BJ (cell line): ENCODE measurements at places on chromosomes 11 and 22. TPM values are rescaled to one million over a fixed set of nuclear protein-coding genes. Genes with fewer than 3 reads are reported as not detected.
A peak's percentile ranks its signal among the peaks of the same experiment; 100 is the strongest.

Gene TMEM138
- 55.6 and 73.9 TPM in 2 replicates for polyA plus RNA-seq

Gene SLC15A3
- polyA plus RNA-seq = 7.8 and 14.1 TPM in 2 replicates

Gene P2RY2
- polyA plus RNA-seq = 0.15 TPM in 2 replicates

Gene PTH
- not detected in 2 replicates for polyA plus RNA-seq

Gene MPZL3
- 0.39 and 0.53 TPM in 2 replicates for polyA plus RNA-seq

Gene FOXRED2
- 1.6 and 3.2 TPM in 2 replicates for polyA plus RNA-seq

Gene DRD4
- not detected in 2 replicates for polyA plus RNA-seq

- no peak for DNase-seq
Observed at GRCh38 chr11:102332611-102332994, 14.4 kb upstream of the BIRC2 start.

DNA sequence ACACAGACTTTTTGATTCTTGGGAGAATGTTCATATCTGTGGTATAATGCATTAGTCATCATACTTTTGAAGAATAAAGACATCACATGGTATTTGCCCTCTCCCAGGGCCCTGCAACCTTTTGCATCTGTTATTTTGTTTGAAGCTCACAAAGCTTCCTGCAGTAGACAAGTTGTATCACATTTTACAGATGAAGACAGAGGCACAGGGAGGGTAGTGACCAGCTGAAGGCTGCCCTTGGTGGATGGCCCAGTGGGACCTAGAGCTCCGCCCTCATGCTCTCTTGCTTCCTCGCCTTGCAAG lies 66.4 kb downstream of the UBASH3B start:
- DNase-seq = peak; percentile 66

DNA sequence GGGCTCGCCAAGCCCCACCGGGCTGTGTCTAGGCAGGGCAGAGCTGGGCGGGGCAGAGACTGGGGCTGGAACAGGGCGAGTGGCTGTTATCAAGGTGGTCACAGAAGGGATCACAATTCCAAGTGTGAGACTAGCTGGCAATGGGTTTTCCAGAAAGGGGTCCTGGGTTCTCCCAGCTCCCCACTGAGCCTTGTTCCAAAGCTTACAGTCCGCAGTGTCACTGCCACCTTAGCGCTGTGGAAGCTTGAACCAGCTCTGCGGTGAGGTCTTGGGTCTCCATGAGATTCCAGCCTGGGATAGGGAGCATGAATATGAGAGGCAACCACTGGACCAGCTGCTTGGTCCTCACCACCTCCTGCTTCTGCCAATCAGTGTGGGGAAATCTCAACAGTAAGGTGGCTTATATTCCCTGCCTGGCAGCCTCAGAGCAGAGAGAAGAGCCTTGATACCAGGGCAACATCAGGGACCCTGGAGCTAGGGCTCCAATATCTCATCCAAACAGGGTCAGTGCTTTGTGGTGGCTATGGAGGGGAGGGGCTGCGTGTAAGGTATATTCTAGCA lies 831 bp downstream of the CD44 start:
- DNase-seq = no peak

- no peak for DNase-seq
Observed at GRCh38 chr11:22674470-22675439, 8.3 kb downstream of the GAS2 start.

DNA sequence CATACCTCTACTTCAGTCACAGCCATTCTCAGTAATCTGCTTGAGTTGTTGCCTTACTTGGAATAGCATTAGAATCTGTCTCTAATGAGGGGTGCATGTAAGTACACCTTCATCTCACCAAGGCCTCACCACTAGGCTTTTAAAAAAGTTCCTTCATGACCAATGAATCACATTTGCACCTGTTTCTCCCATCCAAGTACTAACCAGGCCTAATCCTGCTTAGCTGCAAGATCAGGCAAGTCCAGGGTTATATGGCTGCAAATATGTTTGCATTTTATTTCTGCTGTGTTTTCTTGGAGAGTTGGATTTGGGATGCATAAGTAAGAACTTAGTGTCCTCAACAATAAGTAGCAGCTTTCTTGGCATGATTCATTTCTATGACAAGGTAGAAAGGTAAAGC lies 66.9 kb downstream of the BBOX1 start:
- no peak for DNase-seq

DNA sequence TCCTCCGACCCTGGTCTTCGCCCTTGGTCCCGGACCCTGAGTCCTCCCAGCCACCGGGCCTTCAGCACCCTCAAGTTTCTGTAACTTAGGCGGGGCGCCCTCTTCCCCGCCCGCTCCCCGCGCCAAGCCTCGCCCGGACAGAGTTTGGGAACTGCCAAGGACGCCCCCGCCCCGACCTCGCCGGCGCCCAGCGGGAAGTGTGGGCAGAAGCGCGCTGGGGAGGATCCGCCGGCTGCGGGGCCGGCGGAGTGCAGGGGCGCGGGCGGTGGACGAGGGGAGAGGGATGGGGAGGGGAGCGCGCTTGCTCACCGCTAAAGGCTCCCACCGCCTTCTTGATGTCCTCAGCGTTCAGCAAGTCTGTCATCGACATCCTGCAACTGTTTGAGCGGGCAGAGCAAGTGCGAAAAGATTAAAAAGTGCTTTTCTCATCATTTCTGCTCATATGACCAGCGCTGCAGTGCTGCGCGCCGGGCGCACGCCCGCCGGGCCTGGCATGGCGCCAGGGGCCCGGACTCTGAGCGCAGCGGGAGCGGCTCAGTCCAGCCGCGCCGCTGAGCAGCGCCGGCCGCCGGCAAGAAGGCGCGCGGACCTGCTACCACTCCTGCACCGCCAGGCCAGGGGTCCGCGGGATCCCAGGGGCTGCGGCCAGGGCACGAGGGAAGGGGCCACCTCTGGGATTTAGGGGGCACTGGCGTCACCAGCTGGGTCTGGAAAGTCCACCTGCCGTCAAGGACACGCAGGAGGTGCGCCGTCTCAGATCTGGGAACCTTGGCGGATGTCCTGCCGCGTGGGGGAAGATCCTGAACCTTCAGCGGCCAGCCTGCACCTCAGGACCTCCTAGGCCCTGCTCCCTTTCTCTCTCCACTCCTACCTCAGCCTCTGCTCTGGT lies at the start of gene PVALB:
Gene PVALB, minus strand, starts transcription at position 400 of the 889 bp plus-strand sequence. Its CDS starts 30 bp downstream, at position 370.
- no peak for DNase-seq

DNA sequence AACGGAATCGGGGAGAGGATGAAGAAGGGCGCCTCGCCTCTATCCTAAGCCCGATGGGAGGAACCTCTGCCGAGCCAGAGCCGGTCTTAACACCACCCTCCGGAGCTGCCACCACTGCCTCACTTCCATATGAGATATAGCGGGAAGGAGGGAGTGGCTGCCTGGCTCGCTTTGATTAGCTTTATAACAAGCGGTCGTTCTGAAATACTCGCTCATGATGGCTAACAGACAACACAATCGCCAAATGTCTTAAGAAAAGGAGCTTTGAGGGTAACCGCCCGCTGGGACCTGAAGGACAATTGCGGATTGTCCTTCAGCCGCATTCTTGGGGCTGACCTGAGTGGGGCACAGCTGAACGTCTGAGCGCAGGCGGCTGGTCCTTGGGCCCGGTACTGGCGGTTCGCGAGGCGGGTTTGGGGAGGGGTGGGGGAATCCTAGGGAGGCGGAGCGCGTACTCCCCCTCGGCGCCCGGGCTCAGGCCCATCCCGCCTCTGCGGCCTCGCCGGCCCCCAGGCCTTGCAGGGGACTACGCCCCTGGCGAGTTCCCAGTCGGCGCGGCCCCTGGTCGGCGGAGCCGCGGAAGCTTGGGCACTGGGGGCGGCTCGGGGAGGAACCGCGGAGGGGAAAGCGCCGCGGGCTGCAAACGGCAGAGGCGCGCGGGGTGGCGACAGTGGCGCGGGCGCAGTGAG lies at the start of gene PLAAT5:
Gene PLAAT5, minus strand, starts transcription at position 617 of the 689 bp plus-strand sequence. Its CDS starts 133 bp downstream, at position 484.
- no peak for DNase-seq

GRCh38 chr22:19478901-19479354 lies at the start of gene UFD1:
Gene UFD1 (minus strand): TSS chr22:19479193. CDS start chr22:19479085, 108 bp downstream.
- DNase-seq = no peak

DNA sequence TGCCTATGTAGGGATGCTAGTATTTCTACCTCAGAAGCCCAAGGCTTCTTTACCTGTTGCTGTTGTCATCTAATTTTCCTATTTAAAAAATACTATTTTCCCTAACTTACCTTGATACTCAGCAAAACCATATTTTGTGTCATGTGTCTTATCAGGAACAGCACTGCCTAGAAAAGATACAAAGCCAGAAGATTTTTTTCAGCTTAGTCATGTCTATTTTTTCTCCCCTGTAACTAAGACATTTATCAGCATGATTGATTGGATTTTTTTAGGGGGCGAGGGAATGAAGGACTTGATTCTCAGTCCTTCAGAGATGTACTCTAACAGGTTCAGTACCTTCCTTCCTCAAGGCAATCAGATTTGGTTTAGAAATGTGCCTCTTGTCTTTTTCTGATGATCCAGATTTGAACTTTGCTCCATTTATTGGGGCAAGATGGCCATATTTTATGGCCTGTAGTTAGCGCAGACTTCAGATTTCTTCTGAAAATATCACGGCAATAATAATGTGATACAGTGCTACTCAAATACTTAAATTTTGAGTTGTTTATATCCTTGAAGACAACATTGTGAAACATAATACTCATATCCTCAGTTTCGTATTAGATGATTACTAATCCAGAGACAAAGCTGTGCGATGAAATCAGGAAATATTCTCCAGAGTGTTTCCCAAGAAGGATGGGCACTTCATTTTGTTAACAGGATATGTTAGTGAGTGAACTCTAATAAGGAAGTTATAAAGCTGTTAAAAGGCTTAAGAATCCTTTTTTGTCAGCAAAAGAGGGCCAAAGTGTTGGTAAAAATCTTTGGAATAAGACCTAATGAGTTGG lies 3.8 kb upstream of the PIK3IP1 start:
- no peak for DNase-seq

- DNase-seq = no peak
Observed at GRCh38 chr11:48074425-48075181, 94.2 kb downstream of the PTPRJ start.

DNA sequence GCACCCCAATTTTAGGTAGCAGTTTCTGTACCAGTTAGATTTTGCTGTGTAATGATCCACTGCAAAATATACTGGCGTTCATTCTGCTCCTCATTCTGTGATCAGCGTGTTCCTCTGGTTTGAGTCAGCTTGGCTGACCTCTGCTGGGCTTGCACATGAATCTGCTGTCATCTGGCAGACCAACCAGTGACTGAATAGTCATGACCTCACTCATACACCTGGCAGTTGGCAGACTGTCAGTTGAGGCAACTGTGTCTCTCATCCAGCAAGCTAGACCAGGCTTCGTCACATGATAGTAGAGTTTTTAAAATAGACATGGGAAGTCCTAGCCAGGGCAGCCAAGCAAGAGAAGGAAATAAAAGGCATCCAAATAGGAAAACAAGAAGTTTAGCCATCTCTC lies 316.3 kb upstream of the LARGE1 start:
- no peak for DNase-seq

DNA sequence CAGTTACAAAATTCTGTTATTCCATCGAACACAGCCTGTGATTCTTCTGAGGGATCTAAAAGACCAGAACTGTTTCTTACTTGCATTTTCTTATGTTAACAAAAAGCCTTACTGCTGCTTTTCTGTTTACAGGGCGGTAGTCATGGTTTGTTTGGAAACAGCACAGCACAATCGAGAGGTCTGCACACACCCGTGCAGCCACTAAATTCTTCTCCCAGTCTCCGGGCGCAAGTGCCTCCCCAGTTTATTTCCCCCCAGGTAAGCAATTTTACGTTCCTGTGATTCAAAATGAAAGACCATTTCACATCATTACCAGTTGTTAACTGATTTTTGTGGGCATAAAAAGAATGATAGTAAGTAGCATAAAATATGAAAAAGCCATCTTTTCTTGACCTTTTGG lies 60.8 kb upstream of the ADSL start:
- DNase-seq = no peak

- DNase-seq = no peak
Observed at GRCh38 chr11:95661162-95661561, 128.4 kb downstream of the FAM76B start.

GRCh38 chr22:48717076-48717810 lies 1110.4 kb downstream of the BRD1 start:
- DNase-seq = no peak

- DNase-seq = peak; percentile 47
Observed at GRCh38 chr22:27987557-27987956, 68.5 kb upstream of the PITPNB start.

GRCh38 chr11:15144347-15144746 lies 29.6 kb downstream of the INSC start:
- DNase-seq = no peak

DNA sequence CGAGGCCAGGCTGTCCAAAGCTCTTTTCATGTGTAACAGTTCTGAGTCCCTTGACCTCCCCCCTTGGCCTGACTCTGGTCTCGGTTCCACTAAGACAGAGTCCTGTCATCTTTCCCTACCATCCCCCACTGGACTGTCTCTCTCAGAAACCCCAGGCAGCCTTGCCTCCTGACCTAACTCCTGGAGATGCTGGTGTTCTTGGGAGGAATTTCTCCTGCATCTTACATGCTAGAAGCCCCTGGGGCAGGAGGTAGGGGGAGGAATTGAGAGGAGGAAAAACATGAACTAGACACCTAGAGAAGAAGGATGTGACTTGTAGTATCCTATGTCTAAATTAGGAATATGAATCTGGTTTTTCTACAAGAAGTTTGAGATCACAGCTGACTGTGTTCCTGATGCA lies 648 bp upstream of the IL18BP start:
- DNase-seq = no peak

DNA sequence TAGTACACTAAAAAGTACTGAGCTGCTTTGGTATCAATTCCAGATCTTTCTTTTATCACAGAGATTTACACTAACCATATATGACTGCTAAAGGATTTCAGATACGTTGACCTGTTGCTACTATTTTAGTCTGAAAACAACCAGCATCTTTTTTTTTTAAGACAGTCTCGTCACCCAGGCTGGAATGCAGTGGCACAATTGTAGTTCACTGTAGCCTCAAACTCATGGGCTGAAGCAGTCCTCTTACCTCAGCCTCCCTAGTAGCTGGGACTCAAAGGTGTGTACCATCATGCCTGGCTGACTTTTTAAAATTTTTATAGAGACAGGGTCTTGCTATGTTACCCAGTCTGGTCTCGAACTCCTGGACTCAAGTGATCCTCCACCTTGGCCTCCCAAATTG lies 24.2 kb upstream of the L3MBTL2 start:
- no peak for DNase-seq
